ENCODE measurements at places on chromosomes 2 and 18.
A peak's percentile ranks its signal among the peaks of the same experiment; 100 is the strongest.

DNA sequence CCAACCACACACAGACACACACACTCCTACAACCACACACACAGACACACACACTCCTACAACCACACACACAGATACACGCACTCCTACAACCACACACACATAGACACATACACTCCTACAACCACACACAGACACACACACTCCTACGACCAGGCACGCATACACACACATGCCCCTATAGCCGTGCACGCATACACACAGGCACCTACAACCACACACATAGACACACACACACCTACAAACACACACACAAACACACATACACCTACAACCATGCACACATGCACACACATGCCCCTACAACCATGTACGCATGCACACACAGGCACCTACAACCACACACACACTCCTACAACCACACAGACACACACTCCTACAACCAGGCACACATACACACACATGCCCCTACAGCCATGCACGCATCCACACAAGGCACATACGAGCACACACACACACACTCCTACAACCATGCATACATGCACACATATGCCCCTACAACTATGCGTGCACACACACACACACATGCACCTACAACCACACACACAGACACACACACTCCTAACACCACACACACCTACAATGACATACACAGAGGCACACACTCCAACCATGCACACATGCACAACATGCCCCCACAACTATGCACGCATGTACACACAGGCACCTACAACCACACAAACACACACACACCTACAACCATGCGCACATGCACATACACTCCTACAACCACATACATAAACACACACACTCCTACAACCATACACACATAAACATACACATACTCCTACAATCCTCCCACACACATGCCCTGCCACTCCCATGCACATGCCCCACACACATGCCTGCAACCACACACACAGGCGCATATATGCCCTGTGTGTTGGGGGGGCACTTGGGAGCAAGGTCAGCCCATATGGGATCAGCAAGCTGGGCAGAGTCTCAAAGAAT is 19.1 kb upstream of the TEX51 start:
- no peak for DNase-seq

GRCh38 chr2:174112073-174112472 is 136.3 kb downstream of the OLA1 start:
- DNase-seq: no peak

DNA sequence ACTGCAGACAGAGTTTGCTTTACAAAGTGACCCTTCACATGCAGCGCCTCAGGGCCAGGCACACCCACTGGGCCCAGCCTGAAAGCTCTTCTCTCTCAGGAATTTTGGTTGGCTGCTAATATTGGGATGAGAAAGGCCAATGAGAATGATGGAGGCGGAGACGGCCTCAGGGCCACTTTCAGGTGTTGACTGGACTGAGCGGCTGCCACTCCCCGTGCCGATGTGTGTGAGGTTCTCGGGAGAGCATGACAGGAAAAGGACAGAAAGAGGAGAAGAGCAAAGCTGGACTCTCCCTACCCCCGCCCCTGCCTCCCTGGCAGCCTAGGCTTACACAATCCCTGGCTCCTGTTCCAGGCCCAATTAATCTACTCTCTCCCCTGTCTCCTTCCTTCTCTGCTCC is 155.7 kb downstream of the CELF4 start:
- DNase-seq: no peak

- DNase-seq: no peak
Observed at GRCh38 chr2:226185616-226186211, 613.9 kb downstream of the IRS1 start.

DNA sequence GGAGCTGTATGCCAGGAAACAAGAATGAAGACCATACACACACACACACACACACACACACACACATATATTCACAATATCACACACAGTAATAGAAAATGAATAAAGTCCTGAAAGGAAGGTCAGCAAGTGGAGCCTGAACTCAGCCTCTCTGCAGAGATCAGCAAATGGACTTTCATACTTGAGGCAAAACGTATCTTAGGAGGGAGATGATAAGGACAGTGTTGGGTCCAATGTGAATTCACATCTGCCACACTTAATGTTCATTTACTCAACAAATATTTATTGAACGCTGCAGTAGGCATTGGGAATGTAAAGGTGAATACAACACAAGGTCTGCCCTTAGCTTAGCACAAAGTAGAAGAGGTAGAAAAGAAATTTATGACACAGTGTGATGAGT is 2.7 kb upstream of the MTLN start:
- DNase-seq: no peak

GRCh38 chr18:37254236-37254754 is 311.3 kb downstream of the CELF4 start:
- DNase-seq: no peak

GRCh38 chr2:46695283-46695682 is 215.9 kb downstream of the TMEM247 start:
- no peak for DNase-seq

DNA sequence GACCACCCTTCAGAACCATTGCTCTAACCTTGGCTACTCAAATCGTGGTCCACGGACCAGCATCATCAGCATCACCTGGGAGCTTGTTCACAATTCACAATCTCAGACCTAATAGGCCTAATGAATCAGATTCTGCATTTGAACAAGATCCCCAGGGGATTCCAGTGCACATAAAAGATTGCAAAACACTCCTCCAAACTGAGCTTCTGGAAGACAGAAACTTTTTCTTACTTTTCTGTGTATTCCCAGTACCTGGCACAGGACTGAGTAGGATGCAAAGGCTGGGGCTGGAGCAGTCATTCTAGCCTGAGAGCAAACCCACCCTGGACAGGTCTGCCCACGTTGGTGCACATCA is 115.1 kb upstream of the COPS8 start:
- DNase-seq: no peak

DNA sequence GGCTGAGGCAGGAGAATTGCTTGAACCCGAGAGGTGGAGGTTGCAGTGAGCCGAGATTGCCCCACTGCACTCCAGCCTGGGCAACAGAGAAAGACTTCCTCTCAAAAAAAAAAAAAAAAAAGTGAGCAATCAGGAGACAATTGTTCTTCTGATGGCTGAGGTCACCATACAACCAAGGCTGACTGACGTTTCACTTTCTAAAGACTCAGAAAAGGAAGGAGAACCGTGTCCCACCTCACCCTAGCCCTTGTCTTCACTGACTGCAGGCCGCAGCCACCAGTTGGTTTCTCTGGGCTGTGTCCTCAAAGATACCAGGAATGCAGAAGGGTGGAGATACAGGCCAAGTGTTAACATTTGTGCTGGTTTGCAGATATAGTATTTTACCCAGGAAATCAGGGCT is 7.7 kb upstream of the SLC35F6 start:
- no peak for DNase-seq

GRCh38 chr2:206805887-206806607 is 40.6 kb downstream of the FASTKD2 start:
- DNase-seq: no peak

- DNase-seq: no peak
Observed at GRCh38 chr2:6083136-6083535, 391.0 kb downstream of the SOX11 start.

- peak; percentile 47 for DNase-seq
Observed at GRCh38 chr18:11688972-11689668, at the start of gene GNAL. Gene GNAL (plus strand): TSS chr18:11689264. CDS start chr18:11689564, 300 bp downstream.

DNA sequence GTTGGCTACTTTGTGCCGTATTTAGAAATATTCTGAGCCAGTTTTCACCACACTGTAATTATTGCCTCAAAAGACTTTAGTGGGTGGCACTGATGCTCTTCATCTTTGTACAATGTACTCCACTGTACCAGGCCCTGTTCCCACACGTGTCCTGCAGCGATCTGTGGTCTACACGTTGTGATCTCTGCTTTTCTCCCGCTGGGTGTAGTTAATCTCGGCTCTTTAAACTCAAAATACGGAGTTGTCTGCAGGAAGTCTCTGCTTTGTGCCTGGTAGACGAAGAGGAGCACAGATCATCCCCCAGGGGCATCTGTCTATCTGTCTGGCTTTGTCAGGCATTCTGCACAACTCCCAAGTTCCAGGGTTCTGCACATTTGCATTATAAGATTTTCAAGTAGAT is 12.1 kb upstream of the GREB1 start:
- DNase-seq: no peak

DNA sequence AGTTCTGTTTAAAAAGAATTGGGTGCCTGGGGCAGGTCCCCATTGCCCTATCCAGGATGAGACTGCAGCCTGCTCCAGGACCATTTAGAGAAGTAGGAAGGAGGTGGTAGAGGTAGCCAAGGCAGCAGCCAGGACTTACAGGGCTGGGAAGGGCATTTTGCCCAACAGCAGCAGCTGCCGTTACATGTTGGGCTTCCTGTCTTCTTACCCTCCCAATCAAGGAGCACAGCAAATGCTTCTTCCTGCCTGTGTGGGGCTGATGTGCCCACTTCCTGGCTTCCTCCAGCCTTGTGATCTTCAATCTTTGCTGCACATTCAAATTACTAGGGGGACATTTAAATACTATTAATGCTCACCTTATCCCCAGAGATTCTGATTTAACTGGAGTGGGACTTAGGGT is 112.0 kb downstream of the QPCT start:
- DNase-seq: peak; percentile 59

- DNase-seq: no peak
Observed at GRCh38 chr2:36556842-36557241, 41.1 kb downstream of the FEZ2 start.

- peak; percentile 6 for DNase-seq
Observed at GRCh38 chr2:179340678-179341077, 76.0 kb upstream of the SESTD1 start.

GRCh38 chr2:37357530-37357929 is 13.1 kb downstream of the QPCT start:
- DNase-seq: no peak

GRCh38 chr18:68784071-68784470 is 13.8 kb upstream of the CCDC102B start:
- DNase-seq: no peak

DNA sequence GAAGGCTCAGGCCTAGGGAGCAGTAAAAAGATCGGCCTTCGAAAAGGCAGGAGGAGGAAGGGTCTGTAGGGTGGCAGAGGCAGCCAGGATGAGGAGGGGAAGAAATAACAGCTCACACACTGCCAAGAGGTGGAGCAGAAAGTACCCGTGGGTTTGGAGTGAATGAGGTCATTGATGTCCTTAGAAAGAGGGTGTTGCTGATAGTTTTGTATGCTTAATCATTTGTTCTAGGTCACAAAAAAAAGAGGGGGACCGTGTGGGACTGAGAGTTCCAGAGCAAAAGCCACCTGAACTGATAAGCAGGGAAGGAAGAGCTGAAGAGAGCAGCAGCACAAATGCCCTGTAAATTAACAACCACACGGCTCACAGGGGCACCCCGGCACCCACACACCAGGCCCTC is 140.4 kb downstream of the FAM161A start:
- no peak for DNase-seq

GRCh38 chr2:222751238-222751637 is 79.8 kb downstream of the MOGAT1 start:
- no peak for DNase-seq

GRCh38 chr2:21229302-21229701 is 105.5 kb downstream of the TDRD15 start:
- no peak for DNase-seq

DNA sequence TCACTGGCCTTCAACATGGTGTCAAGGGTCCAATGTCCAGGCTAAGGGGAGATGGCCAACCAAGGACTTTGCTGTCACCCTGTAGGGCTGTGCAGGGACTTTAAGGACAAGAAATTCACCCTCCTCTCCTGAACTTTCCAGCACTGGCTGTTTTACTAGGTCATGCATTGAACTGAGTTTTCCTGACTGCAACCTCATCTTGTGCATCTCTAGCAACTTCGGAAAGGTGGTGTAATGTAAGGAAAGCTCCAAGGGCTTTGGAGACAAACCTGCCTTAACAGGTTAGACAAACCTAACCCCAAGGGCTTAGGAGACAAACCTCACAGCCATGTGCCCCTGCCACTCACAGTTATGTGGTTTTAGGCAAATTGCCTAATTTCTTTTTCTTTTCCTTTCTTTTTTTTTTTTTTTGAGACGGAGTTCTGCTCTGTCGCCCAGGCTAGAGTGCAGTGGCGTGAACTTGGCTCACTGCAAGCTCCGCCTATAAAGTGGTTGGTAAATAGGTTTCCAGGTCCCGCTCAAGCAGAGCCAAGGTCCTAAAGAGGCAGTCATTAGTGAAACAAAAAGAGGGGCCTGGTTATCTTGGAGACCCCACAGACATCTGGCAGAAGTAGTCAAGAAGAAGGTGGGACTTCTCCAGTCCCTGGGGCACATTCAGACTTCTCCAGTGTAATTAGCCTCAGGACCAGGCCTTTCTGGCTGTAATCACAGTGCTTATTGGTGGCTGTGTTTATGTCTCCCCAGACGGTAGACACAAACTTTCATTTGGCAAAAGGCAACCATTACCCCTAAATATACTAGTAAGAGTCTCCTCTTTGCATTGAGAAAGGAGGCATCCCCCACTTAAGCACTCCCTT is 37.6 kb upstream of the PMAIP1 start:
- no peak for DNase-seq

DNA sequence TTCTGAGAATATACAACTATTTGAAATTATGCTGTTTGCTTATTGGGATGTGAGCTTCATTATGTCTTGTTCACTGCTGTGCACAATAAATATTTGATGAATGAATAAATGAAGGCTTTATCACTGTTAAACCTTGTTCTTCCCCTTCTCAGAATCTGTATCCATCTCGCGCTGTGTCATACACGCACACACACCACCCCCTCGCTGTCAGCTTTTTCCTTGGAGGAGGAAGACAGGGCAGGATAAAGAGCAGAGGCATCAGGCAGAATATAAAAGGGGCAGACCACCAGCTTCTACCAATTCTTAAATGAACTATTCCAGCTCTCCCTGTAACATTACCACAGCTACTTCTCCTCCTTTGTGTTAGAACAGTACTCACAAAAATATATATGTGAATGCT is 75.0 kb downstream of the CD226 start:
- DNase-seq: no peak

DNA sequence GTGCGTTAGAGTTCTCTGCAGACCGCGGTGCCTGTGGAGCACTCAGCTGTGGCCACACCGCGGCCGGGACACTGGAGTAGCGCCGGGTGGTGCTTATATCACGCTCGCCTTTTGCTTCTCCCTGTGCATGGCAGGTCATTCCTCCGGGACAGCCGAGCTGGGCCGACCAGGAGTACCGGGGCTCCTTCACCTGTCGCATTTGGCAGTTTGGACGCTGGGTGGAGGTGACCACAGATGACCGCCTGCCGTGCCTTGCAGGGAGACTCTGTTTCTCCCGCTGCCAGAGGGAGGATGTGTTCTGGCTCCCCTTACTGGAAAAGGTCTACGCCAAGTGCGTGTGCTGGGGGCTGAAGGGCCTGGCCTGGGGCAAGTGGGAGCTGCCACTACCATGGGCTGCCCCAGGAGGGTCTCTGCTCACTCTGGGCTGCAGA is 4.2 kb downstream of the CAPN10 start:
- no peak for DNase-seq

GRCh38 chr2:235160281-235160810 is 208.5 kb downstream of the SH3BP4 start:
- DNase-seq: no peak

- no peak for DNase-seq
Observed at GRCh38 chr2:112644155-112644932, 1.4 kb upstream of the SLC20A1 start.

GRCh38 chr18:80157708-80158343 is 48.8 kb downstream of the ADNP2 start:
- DNase-seq: peak; percentile 78

- no peak for DNase-seq
Observed at GRCh38 chr2:216956820-216957493, 97.1 kb upstream of the TNP1 start.
